Effector memory CD8-positive, alpha-beta T cell (primary cell): ENCODE measurements at places on chromosomes 13 and 19.

GRCh38 chr19:1571358-1571757 is 3.2 kb upstream of the MEX3D start:
- peaks cover 16% of the 10 kb centered on the region for H3K27me3 ChIP-seq
- no peak overlapping the region for H3K4me3 ChIP-seq
- no peak for DNase-seq
- peaks cover 13% of the 10 kb centered on the region for H3K36me3 ChIP-seq
- no peak overlapping the region for H3K27ac ChIP-seq
- H3K4me1 ChIP-seq = peaks cover 2% of the 10 kb centered on the region

DNA sequence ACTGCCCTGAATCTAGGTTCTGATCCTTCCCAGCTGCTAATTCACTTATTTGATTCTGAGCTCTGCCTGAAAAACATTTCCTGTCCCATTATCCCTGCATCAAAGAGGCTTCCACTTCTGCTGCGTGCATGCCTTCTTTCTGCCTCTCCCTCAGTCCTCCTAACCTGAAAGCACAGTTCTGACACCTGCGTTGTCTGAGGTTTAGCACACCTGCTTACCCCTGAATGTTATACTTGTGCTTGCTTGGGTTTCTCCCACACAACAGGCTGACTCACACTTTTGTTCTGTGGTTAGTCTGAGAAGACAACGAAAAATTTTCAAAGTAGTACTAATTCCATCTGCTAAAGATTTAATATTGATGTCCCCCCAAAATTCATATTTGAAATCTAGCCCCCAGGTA is 3.1 kb upstream of the SOHLH2 start:
- no peak overlapping the region for H3K27ac ChIP-seq
- H3K4me3 ChIP-seq = no peak overlapping the region
- DNase-seq = no peak
- no peaks in the 10 kb centered on the region for H3K4me1 ChIP-seq
- no peaks in the 10 kb centered on the region for H3K27me3 ChIP-seq

- H3K4me1 ChIP-seq = peaks cover 59% of the 10 kb centered on the region
- no peak overlapping the region for H3K27ac ChIP-seq
- no peaks in the 10 kb centered on the region for H3K27me3 ChIP-seq
- peaks cover 13% of the 10 kb centered on the region for H3K36me3 ChIP-seq
Measured at GRCh38 chr13:111171629-111172028, 56.5 kb downstream of the ARHGEF7 start.

DNA sequence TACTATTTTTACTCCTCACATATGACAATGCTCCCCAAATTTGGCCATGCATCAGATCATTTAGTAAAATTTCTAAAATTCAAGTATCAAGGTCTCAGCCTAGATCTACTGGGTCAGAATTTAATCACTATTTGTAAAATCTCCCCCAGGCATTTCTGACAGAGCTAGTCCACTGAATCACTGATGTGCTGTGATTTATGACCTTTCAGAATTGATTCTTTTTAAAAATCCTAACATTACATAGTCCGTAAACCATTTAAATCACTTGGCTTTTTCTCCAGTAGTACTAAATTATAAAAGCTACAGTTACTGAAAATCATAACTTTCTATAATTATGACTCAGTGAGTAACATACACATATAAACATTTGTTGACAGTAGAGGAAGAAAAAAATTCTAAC is 92.8 kb upstream of the RAP2A start:
- peak overlapping the region; percentile 57 for H3K27ac ChIP-seq
- no peak overlapping the region for H3K4me3 ChIP-seq
- no peak for DNase-seq
- H3K4me1 ChIP-seq = peaks cover 7% of the 10 kb centered on the region
- H3K27me3 ChIP-seq = no peaks in the 10 kb centered on the region

DNA sequence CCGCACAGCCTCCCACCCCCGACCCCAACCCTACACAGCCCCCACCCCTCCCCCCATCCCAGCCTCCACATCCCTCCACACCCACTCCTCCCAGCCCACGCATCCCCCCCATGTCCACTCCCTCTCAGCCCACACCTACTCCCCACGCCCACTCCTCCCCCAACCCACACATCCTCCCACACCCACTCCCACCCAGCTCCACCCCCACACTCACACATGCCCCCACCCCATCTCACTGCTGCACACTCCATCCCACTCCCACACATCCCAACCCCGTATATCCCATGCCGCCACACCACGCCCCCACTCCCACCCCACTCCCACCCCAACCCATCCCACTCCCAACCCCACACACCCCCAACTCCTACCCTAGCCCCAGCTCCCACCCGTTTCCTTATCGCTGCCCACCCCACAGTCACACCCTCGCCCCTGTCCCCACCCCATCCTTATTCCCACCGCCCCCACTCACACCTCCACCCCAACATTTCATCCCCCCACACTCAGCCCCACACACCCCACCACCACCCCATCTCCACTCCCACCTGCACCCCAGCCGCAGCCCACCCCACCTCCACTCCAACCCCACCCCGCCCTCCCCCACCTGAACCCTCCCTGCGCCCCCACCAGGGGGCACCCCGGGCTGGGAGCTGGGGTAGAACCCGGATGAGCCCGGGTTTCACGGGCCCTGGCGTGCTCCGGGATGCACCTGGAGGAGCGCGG is 809 bp downstream of the TDRD12 start:
- peaks cover 1% of the 10 kb centered on the region for H3K4me1 ChIP-seq
- H3K4me3 ChIP-seq = no peak overlapping the region
- no peak for DNase-seq

GRCh38 chr19:40933025-40933424 is 51.0 kb upstream of the CYP2A7 start:
- no peak for DNase-seq
- H3K27me3 ChIP-seq = peaks cover 68% of the 10 kb centered on the region
- H3K4me1 ChIP-seq = no peaks in the 10 kb centered on the region
- no peaks in the 10 kb centered on the region for H3K36me3 ChIP-seq
- no peak overlapping the region for H3K4me3 ChIP-seq
- no peak overlapping the region for H3K27ac ChIP-seq

DNA sequence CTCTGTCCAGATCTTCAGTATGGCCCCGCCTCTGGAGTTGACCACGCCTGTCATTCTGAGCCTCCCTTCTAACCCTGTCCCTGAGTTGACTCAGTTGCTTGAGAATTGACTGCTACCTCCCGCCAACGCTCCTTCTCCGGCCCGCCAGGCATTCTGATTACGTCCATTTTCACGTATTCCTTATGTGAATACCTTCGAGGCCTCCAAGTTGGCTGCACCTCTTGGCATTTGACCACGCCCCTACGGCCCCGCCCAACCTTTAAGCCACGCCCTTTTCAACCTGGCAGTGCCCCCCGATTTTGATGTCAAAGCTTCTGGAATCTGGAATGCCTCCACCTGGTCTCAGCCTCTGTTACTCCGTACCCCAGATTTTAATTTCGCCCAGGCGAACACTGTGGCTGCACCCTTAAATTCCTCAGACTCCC is 1.7 kb upstream of the EML2 start:
- peak; percentile 47 for DNase-seq
- peak overlapping the region; percentile 98 for H3K27ac ChIP-seq
- peak overlapping the region; percentile 74 for H3K4me3 ChIP-seq
- peaks cover 47% of the 10 kb centered on the region for H3K4me1 ChIP-seq

- no peaks in the 10 kb centered on the region for H3K27me3 ChIP-seq
- no peak overlapping the region for H3K4me3 ChIP-seq
- H3K4me1 ChIP-seq = peaks cover 33% of the 10 kb centered on the region
- H3K36me3 ChIP-seq = peaks cover 38% of the 10 kb centered on the region
- H3K27ac ChIP-seq = no peak overlapping the region
- DNase-seq = no peak
Measured at GRCh38 chr19:42272535-42272897, 3.5 kb downstream of the CIC start.

DNA sequence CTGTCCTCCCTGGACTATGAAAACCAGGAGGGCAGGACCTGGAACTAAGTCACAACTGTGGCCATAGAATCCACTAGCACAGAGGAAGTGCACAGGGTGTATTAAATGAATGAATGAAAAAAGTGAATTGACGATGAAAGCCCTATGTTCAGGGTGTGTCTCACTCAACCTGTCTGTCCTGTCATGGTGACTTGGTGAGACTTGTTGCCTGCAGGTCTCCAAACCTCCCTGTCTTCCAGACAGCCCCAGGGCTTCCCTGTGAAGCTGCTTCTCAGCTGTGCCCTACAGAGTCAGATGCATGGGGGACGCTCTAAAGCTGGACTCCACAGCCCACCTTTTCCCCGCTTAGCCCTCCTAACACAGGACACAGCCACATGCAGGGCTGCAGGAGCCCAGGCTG is 4.8 kb upstream of the IGFL1 start:
- peaks cover 6% of the 10 kb centered on the region for H3K4me1 ChIP-seq
- H3K27ac ChIP-seq = no peak overlapping the region
- no peaks in the 10 kb centered on the region for H3K36me3 ChIP-seq
- H3K4me3 ChIP-seq = no peak overlapping the region
- no peak for DNase-seq
- H3K27me3 ChIP-seq = peaks cover 54% of the 10 kb centered on the region

DNA sequence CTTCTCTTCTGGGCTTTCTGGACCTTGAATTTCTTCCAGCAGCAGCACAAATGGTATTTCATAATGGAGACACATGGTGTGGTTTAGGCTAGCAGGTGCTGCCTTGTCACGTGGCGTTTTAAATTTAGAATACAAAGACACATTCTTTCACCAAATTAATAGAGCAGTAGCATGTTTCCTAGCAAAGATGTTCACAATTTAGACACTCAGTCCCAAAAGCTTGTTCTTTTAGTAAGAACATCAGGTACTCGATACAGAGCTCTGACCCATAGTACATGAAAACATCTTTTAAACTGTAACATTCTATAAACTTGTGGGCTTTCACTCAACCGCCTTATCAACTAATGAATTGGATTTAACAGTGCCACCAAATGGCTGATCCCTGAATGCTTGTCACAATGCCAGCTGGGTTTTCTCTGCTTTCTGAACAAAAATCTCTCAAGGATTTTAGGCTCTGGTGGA is 290.1 kb downstream of the DCLK1 start:
- no peaks in the 10 kb centered on the region for H3K36me3 ChIP-seq
- H3K27ac ChIP-seq = no peak overlapping the region
- DNase-seq = no peak
- H3K4me3 ChIP-seq = no peak overlapping the region
